ENCODE measurements at places on chromosomes 7 and 10. TPM values are rescaled to one million over a fixed set of nuclear protein-coding genes. Genes with fewer than 3 reads are reported as not detected.

DNA sequence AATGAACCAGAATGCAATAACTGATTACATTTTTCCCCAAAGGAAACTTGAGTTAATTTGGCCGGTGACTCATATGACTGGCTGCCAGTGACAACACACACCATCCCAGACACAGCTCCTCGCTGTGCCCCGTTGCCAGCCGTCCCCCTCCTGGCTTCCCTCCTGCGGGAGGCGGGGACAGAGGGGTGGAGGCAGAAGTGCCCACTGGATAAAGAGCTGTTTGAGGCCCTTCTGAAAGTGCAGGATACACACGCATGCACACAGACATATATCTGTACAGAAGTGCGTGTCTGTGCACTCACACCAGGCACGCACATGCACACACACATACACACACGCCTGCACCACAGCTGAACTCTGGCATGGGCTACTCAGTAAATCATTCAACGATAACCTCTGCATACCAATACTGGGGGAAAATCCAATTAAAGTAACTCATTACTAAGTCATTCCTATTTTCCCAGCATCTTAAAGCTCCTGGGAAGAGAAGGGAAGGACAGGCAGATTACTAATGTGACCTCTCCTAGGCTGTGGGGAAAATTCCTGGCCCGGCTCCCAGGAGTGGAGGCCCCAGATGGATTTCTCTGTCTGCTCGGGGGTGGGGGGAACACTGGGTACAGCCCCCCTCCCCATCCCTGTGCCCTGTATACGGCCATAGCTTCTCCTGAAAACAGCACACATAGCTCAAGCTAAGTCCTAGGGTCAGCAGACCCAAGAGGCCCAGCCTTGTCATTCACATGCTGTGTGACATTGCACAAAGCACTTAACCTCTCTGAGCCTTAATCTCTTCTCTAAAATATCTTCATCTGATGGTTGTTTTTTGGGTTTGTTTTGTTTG, 52.3 kb upstream of the MYL10 start:
- H3K36me3 ChIP-seq: no peaks in the 10 kb centered on the region
- H3K4me1 ChIP-seq: no peaks in the 10 kb centered on the region
- H3K27ac ChIP-seq: no peak overlapping the region
- no peaks in the 10 kb centered on the region for H3K27me3 ChIP-seq
- no peak overlapping the region for H3K4me3 ChIP-seq

DNA sequence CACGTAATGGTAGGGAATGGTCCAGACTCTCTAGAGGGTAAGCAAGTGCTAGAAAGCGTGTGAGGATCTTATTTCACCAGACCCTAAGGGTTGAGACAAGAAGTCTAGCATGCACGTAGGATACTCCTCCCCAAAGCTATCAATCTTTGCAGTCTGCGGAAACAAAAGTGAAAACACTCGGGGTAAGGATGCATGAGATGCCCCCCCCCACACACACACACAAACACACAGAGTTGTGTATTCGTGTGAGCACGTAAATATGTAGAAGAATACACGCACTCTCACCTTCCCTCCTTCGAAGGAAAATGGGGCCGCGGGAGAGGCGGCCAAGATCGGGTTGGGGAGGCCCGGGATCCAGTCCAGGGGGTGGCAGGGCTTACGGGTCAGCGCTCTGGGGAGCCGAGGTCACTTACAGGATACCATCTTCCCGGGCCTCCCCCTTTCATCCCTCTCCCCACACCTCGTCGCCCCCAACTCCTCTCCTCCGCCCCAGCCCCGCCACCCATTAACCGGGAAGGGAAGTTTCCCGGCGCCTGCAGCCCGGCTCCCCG, 455 bp downstream of the CUL2 start:
- no peak for DNase-seq
- peaks cover 13% of the 10 kb centered on the region for H3K4me1 ChIP-seq
- H3K27me3 ChIP-seq: no peaks in the 10 kb centered on the region
- H3K4me3 ChIP-seq: peak overlapping the region; percentile 80
- H3K36me3 ChIP-seq: no peaks in the 10 kb centered on the region
- H3K27ac ChIP-seq: peak overlapping the region; percentile 69

Gene TNPO3
- 30.7 TPM for total RNA-seq

Gene NPTX2
- 0.47 TPM for total RNA-seq

Gene TBXAS1
- 15.3 TPM for total RNA-seq

Data from thymus (tissue), 14 donors.